ENCODE measurements at places on chromosomes 12 and 14.

DNA sequence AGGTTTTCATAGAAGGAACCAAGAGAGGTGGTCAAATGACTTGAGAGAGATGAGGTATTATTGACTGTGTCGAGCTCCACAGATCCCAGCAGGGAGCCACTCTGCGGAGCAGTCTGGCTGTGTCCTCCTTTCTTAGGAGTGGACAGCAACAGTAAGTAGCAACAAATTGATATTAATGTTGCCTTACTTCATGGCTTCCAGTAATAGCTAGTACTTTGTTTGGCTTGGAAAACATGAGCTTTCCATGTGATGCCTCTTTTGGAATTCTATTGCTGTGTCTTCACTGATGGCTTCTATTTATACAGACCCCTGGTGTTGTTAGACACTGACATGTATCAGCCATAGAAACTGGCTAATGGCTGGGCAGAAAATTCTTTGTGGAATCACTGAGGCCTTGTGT is 531.2 kb upstream of the CCDC196 start:
- no peak for DNase-seq

- DNase-seq, result peak; percentile 24
These were observed 740 bp upstream of the PRPF40B start for GRCh38 chr12:49622501-49623141.

- no peak for DNase-seq
These were observed 71.7 kb downstream of the IGF1 start for GRCh38 chr12:102408487-102409297.

GRCh38 chr12:49282302-49282701 is 12.6 kb upstream of the PRPH start:
- DNase-seq, result no peak

- DNase-seq, result no peak
These were observed 1.5 kb downstream of the BCL2L14 start for GRCh38 chr12:12072064-12072760.

GRCh38 chr12:32988982-32989381 is 92.4 kb upstream of the PKP2 start:
- DNase-seq, result no peak

DNA sequence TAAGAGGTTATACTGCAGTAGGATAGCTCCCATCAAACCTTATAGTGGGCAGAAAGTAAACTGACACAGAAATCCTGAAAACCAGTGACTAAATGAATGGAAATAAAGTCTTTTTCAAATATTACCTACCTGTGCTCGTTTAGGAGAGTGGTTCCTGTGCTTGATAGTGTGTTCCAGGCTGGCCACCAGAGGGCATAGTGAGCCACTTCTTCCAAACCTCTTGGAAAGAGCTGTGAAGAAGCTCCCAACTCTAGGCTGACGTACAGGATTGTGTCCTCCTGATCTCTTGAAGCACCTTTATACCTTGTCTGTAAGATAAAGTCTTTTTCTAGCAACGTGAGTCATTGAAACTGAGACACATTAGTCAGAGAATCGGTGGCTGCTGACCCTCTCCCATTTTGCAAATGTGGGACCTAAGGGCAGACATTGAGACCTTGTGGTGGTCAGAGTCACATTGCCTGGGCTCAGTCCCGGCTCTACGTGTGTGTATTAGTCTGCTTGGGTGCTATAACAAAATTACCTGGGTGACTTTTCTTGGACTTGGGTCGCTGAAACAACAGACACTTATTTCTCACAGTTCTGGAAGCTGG is 17.6 kb downstream of the TDP1 start:
- DNase-seq, result no peak

- DNase-seq, result no peak
These were observed 7.8 kb downstream of the SH2B3 start for GRCh38 chr12:111413442-111414086.

DNA sequence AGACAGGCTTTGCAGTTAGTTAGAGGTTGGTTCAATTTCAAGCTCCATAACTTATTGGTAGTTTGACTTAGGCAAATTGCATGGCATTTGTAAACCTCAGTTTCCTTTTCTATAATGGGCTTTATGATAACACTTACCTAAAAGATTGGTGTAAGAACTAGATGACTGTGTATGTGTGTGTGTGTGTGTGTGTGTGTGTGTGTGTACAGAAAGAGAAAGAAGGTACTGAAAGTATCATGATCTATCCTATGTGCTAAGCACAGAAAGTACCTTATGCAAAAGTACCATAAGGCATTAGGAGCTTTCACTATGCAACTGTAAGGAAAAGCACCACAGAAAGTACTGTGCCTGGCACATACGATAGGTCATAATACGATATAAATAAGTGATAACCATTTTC is 304.3 kb upstream of the KITLG start:
- no peak for DNase-seq
